ENCODE measurements at places on chromosomes 7 and 10.

GRCh38 chr7:138892812-138893211 lies 88.4 kb downstream of the KIAA1549 start:
- no peak for DNase-seq

- DNase-seq: no peak
Observed at GRCh38 chr10:43045631-43046287, 31.1 kb upstream of the RET start.

DNA sequence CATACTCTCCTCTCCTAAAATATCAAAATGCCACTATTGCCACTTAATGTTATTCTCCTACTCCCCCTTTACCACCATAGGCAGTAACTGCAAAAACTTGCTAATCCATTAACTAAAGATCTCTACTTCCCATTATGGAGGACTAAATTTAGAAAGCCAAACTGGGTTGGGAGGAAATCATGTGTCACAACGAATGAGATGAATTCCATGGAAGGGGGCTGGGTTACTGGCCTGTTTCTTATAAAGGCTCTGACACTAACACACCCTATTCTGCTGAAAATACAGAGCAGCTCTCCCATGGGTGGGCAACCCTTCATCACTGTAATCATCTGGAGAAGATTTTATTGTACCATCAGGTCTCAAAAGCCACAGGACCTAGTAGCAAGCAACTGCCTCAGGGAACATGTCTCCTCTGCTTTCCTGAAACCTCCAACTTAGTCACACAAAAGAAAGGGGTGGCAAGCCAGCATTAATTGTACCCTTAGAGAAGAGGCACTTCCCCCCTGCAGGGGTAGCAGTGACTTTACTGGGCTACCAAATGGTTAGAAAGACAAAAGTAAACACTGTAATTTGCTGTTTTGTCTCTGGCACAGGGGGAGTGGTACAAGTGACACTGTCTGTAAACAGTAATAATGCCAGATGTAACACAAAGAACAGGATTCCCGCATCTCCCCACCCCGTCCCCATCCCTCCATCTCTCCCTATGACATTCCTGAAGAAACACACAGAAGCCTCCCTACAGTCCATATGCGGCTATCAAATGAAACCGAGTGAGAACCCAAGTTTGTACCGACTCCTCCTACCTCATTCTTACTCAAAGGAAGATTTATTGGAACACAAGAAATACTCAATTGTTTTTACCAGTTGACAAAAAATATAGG lies 81.6 kb downstream of the ARMH3 start:
- no peak for DNase-seq

DNA sequence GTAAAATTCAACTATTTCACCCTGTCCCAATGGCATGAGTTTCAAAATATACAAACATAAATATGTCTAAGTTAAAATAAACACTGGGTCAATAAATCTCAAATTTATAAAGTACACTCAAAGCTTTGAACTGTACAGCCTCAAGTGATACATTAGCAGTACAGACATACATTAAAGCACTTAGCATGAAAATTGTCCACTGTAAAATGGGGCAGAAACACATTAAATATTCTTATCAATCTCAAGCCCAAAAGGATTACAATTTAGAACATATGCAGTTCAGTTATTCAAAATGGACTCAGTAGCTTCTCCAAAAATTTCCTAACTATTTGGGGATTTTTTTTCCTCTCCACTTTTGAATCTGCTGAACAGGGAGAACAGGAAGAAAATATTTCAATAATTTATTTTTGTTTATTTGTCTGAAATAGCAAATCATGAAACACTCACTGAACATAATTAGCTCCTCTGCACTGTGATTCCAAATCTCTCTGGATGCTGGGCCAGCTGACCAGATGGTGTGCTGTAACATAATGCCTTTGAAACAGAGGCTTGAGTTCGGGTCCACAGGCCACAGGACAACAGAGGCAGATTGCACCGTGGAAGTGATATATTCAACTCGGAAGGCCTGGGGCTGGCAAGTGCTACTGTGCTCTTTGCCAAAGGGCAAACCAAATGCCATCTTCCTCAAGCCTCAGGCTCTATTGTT lies 248.9 kb upstream of the LRRN3 start:
- peak; percentile 69 for DNase-seq

- no peak for DNase-seq
Observed at GRCh38 chr10:6225263-6225814, 22.6 kb downstream of the PFKFB3 start.

DNA sequence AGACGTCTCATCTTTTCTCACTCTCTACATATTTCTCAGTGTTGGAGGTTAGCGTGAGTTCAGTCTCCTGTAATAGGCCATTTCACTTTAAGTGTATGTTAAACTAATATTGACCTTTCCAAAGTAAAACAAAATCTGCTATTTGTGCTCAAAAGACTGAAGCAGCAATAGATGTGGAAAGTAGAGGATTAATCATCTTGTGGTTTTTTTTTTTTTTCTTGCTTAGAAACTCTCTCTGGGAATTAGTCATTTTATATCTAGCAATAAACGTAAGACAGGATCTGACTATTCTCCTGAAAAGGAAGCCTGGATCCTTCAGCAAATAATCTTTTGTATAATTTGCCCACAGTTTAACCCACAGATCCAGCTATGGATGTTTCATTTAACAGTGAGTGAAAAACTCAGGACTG lies 81.7 kb downstream of the NRP1 start:
- DNase-seq: no peak

GRCh38 chr10:76334255-76334654 lies 902.8 kb downstream of the LRMDA start:
- no peak for DNase-seq
